Pulmonary artery endothelial cell (primary cell): ENCODE measurements at places on chromosomes 1 and 21.
A peak's percentile ranks its signal among the peaks of the same experiment; 100 is the strongest.

DNA sequence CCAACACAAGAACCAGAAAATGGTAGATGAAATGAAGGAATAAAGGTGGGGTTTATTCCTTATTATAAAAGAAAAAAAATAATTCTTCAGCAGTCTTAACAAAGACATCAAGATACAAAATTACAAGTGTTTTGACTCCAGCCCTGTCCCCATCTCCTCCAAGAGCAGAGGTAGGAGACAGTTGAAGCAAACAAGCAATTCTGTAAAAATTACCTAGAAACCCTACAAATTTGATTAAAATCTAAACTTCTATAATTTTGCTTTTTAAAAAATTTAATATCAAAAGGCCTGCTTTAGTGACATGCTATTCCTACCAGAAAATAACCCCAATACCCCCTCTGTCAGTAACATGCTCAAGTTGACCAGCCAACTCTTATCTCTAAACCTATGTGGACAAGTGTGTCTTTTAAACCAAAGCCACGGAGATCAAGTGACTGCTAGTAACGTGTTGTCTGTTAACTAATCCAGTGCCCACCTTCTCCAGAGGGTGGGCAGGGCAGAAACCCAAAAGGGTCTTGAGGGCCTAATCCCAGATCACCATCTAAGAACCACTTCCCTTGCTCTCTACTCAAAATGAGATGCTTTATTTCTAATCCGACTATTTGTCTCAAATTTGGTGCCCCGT is 8.4 kb downstream of the GLUL start:
- DNase-seq = no peak

DNA sequence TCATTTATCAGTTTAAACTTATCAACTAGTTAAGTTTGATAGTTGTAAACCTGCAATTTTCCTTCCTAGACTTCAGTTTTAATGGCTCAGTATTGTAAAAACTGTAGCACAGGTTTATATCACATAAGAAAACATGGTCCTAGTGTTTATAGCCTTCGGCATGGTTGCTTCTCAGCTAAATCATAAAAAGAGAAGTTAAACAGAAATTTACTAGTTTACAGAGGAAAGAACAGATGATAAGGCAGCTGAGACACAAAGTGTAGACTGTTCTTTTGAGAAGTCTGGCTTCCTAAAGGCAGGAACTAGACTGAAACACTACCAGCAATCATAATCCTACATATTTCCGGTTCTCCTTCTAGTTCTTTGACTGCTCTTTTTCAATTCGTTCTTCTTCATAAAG is 39.8 kb downstream of the WNT2B start:
- DNase-seq = no peak

GRCh38 chr1:1359664-1360468 is 1.5 kb upstream of the MXRA8 start:
- DNase-seq = no peak

GRCh38 chr1:34113887-34114286 is 51.1 kb downstream of the CSMD2 start:
- DNase-seq = no peak

DNA sequence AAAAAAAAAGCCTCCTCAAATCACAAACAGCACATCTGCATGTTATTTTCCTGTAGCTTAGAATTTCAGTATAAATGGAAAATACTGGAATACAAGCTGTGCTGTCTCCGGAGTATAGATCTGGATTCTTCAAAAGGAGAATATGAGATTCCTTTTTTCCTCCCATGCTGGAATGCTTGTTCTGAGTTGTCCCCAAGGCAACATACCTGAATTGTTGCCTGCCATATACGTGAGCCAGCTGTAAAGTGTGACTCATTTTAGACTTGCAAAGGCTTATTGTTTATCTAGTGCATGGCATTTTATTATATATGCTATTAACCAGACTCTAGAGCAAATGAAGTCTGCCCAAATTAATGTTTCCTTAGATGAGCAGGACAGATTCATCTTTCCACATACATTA is 95.0 kb upstream of the C1orf105 start:
- DNase-seq = no peak

DNA sequence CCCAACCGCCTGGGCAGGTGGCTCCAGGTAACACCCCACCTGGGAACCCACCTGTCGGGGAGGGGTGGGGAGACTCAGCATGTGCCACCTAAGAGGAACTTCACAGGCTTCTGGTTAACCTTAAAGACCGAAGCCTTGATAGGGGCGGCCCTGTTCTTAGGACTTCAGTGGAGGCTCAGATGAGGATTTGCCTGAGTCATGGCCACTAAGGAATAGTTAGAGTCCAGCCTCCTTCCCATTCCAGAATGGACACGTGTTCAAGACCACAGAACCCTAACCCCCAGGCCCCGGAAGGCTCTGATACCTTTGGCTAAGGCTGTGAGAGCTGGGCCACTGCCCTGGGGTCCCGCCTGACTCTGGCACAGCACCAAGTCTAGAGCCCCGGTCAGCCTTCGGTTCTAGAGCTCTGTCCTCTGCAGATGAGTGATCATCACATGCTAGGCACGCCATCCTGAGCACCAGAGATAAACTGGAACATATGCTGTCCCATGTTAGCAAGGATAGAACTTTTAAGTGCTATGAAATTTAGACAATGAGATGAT is 20.3 kb downstream of the PADI6 start:
- no peak for DNase-seq

- DNase-seq = no peak
Observed at GRCh38 chr1:233440951-233441401, 113.5 kb downstream of the MAP3K21 start.

DNA sequence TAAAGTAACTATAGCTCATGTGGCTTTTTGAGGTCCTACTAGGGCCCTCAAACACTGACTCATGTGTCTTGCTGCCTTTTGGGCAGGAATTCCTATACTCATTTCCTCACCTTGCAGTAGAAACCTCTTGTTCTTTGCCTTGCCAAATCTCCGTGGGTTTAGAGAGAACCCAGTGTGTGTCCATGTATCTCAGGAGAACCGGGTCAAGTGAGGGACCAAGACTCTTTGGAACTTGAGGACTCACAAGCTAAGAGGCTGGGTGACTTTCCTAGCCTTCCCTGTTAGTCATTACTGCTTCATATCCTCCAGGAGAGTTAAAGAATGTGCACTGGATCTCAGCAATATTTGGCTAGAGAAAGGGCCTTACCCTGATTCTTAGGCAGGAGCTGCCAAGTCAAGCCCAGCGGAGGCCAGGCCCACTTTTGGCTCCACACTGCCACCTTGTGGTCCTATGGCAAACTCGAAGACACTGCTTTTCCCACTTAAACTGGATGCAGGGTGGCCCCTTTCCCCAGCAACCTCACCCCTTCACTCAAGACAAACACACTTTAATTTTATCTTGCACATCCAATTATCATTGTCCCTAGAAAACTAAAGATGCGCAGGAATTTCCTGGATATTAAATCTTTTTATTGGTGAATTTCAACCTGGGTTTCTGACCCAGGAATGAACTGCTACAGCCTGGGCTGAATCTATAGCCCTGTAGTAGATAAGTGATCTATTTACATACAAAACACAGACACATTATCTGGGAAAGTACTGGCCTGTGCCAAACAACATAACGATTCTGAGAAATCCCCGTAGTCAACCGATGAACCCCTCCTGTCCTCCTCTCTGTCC is 10.6 kb downstream of the AVPR1B start:
- peak; percentile 56 for DNase-seq

GRCh38 chr21:37227071-37228002 is 39.8 kb downstream of the VPS26C start:
- no peak for DNase-seq

DNA sequence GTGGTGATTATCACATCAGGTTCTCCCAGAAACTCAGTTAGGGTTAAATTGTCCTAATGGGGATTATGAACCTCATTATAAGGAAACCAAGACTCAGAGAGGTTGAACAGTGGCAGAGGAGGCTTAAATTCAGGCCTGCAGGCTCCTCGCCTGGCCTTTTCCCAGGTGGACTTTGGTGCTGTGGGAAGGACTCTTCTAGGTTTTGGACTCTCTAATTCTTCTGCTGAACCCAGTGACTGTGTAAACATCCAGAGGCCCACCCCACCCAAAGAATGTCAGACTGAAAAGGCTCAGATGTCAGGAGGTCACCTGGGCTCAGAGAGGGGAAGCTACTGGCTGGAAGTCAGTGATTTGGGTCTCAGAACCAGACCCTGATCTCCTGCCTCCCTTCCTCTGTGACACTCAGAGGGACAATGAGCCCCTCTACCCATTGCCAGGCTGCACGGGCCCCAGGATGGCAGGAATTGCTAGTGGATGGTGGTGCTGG is 2.5 kb downstream of the ZNF362 start:
- DNase-seq = no peak

GRCh38 chr1:1039145-1039910 is 19.4 kb downstream of the AGRN start:
- no peak for DNase-seq

DNA sequence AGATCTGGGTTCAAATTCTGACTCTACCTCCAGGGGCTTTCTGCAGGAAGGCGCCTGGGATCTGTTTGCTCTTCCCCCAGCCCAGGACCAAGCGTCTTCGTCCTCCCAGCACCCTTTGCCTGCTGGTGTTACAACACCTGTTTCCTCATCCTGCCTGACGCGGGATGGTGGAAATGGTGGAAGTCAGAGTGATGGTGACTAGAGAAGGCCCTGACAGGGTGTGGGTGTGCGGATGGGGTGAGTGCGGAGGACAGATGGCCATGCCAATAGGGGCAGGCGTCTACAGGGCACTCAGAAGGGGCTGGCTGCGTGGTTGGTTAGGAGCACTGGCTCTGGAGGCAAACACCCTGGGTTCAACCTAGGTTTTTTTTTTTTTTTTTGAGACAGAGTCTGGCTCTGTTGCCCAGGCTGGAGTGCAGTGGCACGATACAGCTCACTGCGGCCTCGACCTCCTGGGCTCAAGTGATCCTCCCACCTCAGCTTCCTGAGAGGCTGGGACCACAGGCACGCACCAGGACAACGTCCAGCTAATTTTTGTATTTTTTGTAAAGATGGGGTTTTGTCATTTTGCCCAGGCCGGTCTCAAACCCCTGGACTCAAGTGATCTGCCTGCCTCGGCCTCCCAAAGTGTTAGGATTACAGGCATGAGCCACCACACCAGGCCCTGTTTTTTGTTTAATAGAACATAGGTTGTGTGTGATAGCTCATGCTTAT is 1.5 kb downstream of the THEMIS2 start:
- peak; percentile 11 for DNase-seq

DNA sequence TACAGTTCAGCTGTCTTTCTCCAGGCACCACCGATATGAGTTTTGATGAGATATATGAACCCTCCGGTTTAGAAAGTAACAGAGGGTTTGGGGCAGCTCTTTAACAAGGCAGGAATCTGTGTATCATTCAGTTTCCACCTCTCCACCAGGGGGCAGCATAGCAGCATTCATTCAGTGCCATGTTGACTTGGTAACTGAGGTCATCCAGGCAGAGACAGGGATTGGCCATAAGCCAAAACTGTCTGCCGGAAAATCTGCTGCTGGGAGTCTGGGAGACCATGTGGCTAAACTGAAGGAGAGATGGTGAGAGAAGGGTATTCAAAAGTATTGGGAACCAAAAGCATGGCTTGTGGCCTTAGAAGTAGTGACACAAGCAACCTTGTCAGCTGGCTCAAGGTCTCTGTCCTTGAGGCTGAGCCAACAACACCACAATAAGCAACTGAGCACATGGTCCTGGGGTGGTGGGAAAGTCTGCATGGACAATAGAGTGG is 98.5 kb downstream of the LMX1A start:
- peak; percentile 15 for DNase-seq

DNA sequence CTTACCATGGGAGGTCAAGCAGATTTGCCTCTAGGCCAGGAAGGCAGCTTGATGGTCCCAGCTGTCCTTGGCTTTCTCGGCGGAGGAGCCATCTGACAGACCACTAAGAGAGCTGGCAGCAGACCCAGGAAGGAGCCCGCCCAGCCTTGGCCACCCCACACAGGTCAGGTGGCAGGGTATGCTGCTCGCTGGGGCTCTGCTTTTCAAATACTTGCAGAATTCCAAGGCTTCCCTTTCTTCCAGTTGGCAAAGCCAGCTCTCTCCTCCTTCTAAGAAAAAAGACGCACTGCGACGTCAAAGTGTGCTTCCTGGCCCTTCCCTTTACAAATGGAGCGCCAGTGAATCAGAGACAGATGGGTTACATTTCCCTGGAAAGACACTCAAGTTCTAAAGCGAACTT is 229.4 kb downstream of the CACNA1E start:
- no peak for DNase-seq

- DNase-seq = no peak
Observed at GRCh38 chr1:183676586-183677189, 23.6 kb upstream of the APOBEC4 start.

DNA sequence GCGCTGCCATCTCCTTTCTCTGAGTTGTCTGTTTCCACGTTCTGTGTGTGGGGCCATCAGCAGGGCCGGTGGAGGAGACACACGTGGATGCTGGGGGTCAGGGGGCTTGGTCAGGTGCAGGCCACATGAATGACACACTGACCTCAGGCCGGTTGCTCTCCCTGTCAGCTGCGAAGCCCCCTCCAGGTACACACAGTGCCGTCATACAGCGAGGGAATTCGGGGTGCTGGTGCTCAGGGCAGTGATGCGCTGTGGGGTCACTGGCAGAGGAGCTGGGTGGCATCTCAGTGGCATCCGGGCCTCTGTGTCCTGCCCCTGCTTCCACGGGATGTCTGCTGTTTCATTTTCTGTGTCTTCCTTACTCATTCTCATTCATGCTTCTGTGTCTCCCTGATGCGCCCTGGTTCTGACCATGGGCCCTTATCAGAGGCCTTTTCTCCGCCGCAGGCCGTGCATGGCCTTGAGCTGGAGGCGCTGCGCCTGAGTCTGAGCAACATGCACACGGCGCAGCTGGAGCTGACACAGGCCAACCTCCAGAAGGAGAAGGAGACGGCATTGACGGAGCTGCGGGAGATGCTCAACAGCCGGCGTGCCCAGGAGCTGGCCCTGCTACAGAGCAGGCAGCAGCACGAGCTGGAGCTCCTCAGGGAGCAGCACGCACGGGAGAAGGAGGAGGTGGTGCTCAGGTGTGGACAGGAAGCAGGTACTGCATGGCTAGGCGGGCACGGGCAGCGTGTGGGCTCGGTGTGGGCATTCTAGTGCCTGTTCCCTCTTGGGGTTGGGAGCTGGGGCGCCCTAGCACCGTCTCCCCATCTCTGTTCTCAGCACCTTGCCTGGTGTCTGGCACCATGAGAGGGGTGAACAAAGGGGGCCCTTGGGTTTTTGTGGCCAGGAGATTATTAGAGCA is 22.6 kb downstream of the PCNT start:
- DNase-seq = no peak

- DNase-seq = no peak
Observed at GRCh38 chr1:78958711-78959110, 47.8 kb downstream of the ADGRL4 start.
